SK-N-MC (cell line): ENCODE measurements at places on chromosomes 7 and 10.

GRCh38 chr7:49852619-49853462 lies 79.4 kb downstream of the VWC2 start:
- peak; percentile 47 for DNase-seq

GRCh38 chr10:99233000-99233688 lies 2.5 kb downstream of the HPSE2 start:
- no peak for DNase-seq

GRCh38 chr10:90592638-90593302 lies 265.1 kb downstream of the HTR7 start:
- DNase-seq: no peak

GRCh38 chr10:128339753-128340152 lies 213.5 kb upstream of the MKI67 start:
- DNase-seq: no peak

GRCh38 chr7:107291434-107291833 lies 122.6 kb downstream of the HBP1 start:
- no peak for DNase-seq

DNA sequence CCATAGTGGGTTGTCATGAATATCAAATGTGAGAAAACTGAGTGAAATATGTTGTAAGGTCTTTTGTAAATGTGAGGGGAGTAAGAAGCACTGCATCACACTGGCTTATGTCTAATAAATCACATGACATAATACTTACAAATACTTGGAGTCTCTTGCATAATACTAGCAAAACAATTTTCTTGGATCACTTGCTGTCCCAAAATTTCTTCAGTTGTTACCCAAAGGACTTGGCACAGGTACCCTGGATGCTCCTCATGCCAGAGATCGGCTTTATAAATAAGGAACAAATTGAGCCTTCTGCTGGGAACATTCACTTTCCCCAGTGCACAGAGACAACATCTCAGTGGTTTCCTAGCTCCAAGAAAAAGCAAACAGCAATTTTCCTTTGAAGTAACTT lies 5.0 kb upstream of the LRIT2 start:
- no peak for DNase-seq

- DNase-seq: no peak
These were observed 9.1 kb downstream of the CREB3L2 start for GRCh38 chr7:137992550-137993394.

DNA sequence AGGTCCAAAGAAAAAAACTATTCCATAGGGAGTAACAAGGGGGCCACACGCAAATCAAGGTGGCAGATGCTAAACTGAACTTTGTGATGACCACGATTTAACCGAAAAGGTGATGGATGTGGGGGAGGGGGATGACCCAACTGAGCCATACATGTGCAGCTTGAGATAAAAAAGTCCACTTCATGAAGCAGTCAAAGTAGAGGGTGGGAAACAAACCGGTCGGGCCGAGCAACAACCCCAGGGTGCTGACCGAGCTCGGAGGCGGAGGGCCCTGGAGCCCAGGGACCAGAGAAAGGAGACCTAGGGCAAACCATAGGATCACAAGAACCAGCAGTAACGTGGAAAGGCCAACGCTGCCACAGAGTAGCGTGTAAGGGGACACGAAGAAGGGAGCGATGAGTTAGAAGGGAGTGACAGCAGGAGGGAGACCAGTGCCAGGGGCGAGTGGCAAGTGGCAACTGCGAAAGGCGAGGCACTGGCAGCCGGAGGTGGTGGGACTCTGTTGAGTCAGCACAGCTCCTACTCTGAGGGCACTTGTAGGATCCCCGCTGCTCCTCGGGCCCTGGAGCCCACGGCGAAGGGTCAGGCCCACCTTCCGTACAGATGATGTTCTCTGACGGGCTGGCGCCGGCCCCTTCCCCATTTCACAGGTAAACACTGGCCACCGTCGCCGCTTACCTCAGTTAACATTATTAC lies 540 bp downstream of the SNX13 start:
- DNase-seq: no peak

GRCh38 chr7:91628742-91629141 lies 251.8 kb downstream of the MTERF1 start:
- DNase-seq: no peak

- DNase-seq: no peak
These were observed 680.7 kb downstream of the SUGCT start for GRCh38 chr7:40815512-40815911.

DNA sequence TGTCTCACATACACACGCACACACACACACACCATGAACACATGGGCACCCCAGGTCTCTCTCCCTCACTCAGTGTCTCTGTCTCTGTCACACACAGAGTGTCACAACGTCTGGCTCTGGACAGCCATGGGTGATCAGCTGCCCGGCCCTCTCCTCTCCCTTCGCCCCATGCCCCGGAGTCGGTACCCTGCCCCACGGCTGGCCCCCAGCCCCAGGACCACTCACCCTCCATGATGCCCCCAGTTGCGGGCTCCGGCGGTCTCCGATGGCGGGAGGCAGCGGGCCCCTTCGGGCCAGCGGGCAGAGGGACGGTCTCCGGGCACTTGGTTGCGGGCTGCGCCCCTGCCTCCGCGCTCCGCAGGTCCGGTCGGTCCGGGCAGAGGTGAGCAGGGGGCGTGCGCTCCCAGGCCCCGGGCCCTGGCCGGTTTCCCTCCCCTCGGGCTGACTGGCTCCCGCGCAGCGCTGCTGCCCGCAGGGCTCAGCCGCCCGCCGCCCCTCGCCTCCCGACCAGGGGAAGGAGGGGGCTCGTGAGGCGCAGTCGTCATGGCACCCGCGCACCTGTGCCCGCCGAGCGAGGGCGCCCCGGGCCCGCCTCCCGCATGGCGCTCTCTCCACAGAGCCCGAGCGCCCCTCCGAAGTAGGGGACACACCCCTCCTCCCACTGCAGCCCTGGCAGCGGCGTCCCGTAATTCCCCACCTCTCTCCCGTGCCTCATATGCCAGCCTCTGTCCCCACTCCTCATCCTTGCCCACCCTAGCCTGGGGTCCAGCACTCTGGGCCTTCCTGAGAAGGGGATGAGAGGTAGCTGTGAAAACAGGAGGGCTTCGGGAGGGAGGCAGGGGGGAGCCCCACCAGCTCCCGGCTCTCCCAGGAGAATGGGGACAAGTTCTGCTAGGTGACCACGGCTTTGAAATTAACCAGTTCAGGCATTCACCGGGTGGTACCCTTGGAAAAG lies at the start of gene NPFFR1:
Gene NPFFR1 (minus strand): TSS at position 560 of the 955 bp plus-strand sequence. CDS start 328 bp downstream, at position 232.
- no peak for DNase-seq

GRCh38 chr10:24722676-24723385 lies 856 bp downstream of the ARHGAP21 start:
- DNase-seq: no peak

- no peak for DNase-seq
These were observed 145.1 kb downstream of the SEMA3D start for GRCh38 chr7:85041605-85042216.

GRCh38 chr10:70596860-70597809 lies 5.4 kb downstream of the PRF1 start:
- no peak for DNase-seq
